ENCODE measurements at places on chromosomes 7 and 10.

DNA sequence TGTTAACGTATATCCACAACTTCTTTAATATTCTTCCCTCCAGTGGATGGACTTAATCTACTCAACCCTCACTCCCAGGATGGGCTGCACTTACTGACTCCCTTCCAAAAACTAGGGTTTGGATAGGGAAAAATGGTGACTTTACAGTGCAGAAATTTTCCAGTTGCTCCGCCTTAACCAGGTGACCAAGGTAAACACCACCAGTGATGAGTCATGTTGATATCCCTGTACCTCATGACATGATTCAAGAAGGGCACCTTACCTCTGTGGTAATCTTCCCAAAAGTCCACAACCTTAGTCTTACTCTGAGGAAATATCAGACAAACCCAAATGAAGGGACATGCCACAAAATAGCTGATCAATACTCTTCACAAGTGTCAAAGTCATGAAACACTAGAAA, 3.5 kb upstream of the GSTK1 start:
- no peak for DNase-seq

- DNase-seq, result peak; percentile 48
These were observed 96.1 kb upstream of the ASAH2 start for GRCh38 chr10:50347394-50347802.

GRCh38 chr10:110803830-110804338, 67.8 kb upstream of the PDCD4 start:
- DNase-seq, result peak; percentile 54

- DNase-seq, result peak; percentile 54
These were observed 519 bp downstream of the PITRM1 start for GRCh38 chr10:3172081-3172445.

DNA sequence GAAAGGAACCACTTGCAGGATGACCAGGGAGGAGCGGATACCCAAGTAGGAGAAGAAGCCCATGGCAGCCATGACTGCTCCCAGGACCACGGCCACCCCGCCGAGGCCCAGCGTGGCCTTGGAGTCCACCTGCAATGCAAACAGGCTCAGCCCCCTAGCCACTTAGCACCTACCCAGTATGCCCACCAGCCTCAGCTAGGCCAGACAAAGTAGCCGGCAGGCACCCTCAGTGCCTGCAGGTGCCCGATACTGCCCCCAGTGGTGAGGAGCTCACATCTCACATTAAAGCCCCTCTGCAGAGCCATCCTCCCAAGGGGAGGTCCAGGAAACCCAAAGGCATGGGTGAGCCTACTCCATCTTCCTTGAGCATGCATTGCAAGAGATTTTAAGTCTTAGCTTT, 6.6 kb downstream of the NPC1L1 start:
- no peak for DNase-seq

- DNase-seq, result no peak
These were observed 111.8 kb downstream of the HIP1 start for GRCh38 chr7:75626954-75627353.

DNA sequence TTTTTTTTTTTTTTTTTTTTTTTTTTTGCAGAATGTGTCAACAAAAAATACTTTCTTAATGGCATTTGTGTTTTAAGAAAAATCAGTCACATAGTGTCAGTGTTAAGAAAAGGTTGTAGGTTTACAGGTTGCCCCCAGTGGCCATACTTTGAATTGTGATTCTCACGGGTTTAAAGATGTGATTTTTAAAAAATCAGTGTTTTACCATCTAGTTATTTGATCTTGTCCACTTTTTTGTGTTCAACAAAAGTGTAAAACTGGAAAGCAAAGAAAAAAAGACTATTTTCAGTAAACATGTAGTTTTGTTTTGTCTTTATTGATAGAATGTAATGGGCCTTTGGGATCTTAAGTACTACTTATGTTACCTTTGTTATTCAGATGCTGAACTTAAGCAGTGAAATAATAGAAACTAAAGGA, 25.7 kb downstream of the SUV39H2 start:
- peak; percentile 39 for DNase-seq

- peak; percentile 29 for DNase-seq
These were observed 45.2 kb downstream of the KIAA1217 start for GRCh38 chr10:24254180-24254579.

- no peak for DNase-seq
These were observed 8.8 kb upstream of the ZNF248 start for GRCh38 chr10:37865957-37866803.

- no peak for DNase-seq
These were observed 90.3 kb upstream of the PARD3 start for GRCh38 chr10:34905200-34905927.

DNA sequence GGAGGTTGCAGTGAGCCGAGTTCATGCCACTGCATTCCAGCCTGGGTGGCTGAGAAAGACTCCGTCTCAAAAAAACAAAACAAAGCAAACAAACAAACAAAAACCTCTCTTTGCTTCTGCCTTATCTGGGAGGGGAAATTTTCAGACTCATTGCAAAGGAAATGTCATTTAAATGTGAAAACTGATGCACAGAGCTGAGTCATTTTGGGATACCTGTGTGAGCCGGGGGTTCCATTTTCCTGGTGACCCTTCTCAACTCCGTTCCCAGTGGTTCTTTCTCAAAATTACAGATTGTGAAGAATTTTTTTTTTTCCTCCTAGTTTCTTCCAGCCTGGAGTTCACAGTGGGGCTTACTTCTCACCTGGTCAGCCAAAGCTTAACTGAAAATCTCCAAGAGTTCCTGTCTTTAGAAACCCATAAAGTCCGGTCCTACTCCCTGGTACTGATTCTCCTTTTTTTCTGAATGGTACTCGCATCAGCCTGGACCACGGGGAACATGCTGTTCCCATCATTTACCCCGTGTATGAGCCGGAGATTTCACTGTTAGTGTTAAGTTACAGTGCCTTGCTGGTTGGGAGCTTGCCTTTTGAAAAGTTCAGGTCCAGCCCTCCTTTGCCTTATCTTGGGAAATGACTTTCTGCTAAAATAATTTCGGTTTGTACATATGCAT, 56.9 kb downstream of the RBM20 start:
- no peak for DNase-seq

- no peak for DNase-seq
These were observed 397.3 kb upstream of the SEMA3A start for GRCh38 chr7:84591897-84592296.

DNA sequence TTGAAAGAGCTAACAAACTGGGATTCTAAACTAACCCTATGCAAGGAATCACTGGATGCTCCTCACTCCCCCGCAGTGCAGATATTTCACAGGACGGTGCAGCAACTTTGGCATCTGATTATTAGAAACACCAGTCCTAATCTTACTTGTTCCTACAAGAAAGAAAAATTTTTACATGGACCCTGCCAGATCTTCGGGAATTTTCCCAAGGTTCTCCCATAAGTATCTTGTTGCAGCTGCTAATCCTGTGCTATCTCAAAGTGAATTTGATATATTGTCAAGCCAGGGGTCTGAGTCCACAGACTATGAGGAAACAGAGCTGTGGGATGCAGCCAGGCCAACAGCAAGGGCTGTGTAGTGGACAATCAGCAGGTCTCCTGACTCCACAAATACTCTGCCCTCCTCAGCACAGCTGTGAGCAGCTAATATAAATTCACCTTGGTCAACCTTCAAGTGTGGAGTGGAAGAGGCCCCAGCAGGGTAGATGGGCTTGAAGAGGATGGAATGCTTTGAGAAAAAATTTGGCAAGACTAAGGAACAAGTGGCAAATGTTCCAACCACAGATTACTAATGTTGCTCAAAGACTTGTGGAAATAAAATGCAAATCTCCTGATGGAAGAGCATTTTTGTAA, 25.6 kb downstream of the VSTM4 start:
- DNase-seq, result peak; percentile 77

- no peak for DNase-seq
These were observed 162.9 kb upstream of the TCERG1L start for GRCh38 chr10:131474416-131474815.

GRCh38 chr7:74223711-74224510, 14.1 kb downstream of the LAT2 start:
- no peak for DNase-seq

DNA sequence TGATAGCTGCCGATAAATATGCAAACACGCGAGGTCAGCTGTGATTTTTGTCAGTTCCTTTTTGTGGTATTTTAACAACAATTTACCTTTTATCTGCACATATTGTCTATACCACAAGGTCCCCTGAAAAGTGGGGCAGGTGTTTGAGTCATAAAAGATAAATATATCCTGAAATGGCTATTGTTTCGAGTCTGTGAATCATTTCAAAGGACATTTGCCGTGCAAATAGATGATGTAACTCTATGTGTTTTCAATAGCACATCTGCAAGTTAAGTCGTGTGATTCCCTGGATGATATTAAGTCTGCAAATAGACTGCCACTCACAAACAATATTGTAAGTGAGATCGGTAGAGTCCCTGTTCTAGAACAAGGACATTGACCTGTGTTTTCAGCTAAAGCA, 193.0 kb upstream of the PITRM1 start:
- DNase-seq, result no peak

DNA sequence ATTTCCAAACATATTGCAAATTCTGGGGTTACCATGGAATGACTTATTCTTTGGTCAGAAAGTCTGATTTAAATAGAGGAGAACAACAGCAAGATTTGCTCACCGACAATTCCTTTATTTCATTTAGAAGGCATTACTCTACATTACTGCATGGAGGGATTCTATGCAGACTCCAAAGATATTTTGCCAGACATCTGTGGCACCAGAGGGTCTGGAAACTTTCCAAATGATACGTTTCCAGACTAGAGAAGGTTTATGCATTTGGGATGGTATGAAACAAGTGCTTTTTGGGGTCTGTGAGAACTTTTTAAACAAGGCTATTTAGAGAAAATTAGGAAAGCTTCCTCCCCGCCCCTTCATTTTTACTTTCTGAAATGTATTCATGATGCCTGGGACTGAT, 125.3 kb downstream of the SAMD9 start:
- no peak for DNase-seq
